ENCODE measurements at places on chromosomes 2 and 18.

GRCh38 chr18:34544930-34545329, 165.2 kb upstream of the DTNA start:
- DNase-seq, result no peak

DNA sequence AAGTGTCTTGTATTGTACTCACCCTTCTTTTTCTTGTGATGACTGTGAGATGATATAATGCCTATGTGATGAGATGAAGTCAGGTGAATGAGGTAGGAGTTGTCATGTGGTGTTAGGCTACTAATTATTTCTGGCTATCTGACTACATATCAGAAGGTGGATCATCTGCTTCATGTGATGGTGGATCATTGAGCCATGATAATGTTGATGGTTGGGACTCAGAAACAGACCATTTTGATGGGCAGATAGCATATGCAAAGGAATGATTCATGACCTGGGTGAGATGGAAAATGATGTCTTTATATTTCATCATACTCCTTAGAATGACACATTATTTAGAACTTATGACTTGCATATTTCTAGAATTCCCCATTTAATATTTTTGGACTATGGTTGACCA, 19.5 kb downstream of the ANKRD30B start:
- DNase-seq, result no peak

GRCh38 chr2:239890206-239890746, 134.9 kb downstream of the NDUFA10 start:
- DNase-seq, result no peak

DNA sequence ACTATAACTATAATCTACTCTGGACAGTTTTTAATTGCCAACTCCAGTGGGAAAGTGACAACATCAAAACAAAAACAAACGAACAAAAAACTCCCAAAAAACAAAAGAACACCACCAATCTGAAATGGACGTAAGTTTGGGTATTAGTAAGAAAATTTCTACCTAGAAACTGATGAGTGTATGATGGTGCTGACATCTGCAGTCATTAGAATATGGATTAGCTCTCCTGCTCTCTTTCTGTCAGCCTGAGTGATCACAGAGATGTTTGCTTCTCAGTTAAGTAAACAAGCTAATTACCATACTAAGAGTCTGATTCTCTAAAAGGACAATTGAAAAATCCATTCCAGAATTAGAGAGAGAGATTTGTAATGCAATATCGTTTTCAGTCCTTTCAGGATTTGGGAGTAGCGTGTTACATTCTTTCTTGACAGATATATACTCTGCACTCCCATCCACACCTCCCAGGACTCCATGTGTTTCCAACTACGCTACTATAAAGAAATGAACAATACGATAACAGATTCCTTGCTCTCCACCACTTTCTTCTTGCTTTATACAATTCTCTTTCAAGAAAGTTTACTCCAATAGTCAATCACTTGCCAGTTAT, 1347.4 kb upstream of the PIK3C3 start:
- DNase-seq, result no peak

- no peak for DNase-seq
These were observed 55.4 kb upstream of the ZNF396 start for GRCh38 chr18:35432565-35433001.
